ENCODE measurements at places on chromosomes 11 and 22.

DNA sequence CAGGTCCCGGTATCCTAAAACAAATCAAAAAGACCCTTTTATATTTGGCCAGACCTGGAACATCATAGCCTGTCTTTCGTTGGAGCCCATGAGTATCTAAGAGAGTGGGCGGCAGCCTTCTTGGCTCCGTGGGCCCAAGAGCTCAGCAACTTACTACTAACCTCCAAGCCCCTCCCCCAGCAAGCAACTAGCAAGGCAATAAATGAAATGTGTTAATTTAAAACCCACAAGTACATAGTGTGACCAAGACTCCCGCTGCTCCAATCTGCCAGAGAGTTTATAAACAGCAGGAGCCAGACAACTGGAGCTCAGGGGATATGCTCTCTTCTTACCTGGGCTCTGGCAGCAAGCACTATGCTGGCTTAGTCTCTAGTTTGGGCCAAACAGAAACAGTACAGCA is 40.8 kb upstream of the CYP2D6 start:
- no peak for DNase-seq

DNA sequence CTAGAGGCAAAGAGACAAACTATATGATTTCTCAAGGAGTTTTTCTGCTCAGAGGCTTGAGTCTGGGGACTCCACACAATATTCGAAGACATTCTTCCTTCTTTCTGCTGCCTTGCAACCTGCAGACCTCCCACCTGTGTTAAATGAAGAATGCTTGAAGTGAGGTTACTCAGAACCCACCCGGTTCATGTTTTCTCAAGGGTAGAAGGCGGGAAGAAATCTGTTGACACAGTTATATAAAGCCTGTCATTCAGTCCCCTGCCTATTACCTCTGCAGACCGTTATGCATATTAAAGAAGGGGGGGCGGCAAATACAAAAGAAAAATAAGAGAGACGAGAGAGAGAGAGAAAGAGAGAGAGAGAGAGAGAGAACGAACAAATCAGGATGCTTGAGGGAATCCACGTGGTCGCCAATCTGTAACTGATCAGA is 2.2 kb upstream of the KMT2A start:
- DNase-seq = peak; percentile 59

DNA sequence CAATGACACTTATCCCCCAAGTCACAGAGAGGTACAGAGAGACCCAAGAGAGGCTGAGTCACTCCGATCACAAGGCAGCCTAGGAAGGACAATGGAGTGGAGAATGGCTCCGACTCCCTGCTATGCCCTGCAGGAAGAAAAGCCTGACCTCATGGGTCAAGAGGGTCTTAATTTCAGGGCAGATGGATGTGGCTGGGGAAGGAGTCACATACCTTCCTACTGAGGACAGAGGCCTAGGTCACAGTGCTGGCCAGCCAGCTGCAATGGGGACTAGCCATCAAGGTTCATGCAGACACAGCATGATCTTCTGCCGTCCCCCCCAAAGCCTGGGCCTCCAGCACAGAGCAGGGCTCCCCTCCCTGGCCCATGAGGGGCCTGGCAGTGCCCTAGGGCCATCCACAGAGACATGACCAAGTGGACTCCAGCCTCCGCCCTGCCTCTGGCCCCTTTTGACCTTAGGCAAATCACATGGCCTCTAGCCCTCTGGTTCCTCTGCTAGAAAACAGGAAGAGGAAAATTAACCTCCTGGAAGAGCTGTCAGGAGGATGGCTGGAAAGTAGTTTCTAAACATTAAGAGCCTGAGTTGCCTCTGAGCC is 1.8 kb downstream of the ARRB1 start:
- DNase-seq = no peak

DNA sequence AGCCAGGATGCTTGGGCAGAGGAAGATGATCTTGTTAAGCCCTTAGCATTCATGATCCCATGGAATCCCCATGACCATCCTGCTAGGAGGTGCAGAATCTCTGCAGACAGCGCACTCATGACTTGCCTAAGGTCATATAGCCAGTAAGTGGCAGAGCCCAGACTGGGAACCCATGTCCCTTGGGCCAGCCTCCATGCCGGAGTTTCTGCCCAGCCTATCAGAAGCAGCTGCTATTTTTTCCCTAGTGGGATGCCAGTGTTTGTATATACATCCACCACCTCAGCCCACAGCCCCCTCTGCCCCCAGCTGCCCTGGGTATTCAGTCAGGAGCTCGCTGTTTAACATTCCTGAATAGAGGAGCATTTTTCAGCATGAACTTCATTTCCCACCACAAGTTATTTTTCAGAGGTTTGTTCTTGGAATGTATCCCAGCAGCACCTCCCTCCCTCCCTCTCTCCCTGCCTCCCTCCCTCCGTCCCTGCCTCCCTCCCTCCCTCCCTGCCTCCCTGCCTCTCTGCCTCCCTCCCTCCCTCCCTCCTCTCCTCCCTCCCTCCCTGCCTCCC is 34.4 kb upstream of the SUSD2 start:
- DNase-seq = peak; percentile 65

DNA sequence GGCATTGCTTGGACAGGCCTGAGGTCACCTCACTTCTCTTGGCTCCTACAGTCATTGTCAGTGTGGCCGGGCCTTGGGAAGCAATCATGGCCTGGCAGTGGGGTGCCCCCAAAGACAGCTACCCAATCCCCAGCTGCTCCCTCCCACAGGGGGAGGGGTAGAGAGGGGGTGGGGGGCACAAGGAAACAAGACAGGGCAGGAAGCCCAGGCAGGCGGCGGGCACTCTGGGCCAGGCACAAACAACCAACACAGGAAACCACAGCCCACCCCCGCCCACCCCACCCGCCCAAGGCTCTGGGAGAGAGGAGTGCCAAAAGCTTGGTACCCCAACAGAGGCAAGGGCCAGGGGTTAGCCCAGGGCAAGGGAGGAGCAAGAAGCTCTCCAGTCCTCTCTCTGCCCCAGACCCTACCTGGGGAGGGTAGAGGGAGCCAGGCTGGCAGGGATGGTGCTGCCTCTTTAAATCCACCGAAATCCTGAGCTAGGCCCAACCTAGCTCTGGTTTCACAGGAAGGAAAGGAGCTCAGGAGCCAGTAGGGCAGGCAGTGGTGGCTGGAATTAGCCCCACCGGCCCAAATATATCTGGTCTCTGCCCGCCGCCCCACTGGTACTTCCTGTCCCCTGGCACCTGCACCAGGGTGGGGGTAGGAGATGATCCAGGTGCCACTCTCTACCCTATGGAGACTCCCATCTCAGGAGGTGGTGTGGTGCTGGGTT is 12.2 kb downstream of the BCL9L start:
- DNase-seq = peak; percentile 33

DNA sequence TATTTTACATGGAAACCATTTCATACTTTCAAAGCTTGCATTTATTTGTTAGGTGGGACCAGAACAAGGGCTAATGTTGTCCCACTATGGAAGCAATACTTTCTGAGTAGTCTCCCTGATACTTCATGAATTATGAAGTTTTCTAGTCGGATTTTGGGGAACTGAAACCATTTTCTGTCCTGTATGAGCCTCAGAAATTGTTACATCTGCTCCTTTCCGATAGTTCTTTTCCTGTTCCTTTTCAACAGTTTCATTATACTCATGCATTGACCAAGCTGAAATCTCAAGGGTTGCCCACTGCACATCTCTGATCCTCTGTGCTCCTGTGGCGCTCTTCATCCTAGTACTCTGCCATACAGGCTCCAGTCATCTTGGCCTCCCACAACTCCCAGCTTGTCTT is 31.5 kb upstream of the GLYATL1 start:
- DNase-seq = no peak

DNA sequence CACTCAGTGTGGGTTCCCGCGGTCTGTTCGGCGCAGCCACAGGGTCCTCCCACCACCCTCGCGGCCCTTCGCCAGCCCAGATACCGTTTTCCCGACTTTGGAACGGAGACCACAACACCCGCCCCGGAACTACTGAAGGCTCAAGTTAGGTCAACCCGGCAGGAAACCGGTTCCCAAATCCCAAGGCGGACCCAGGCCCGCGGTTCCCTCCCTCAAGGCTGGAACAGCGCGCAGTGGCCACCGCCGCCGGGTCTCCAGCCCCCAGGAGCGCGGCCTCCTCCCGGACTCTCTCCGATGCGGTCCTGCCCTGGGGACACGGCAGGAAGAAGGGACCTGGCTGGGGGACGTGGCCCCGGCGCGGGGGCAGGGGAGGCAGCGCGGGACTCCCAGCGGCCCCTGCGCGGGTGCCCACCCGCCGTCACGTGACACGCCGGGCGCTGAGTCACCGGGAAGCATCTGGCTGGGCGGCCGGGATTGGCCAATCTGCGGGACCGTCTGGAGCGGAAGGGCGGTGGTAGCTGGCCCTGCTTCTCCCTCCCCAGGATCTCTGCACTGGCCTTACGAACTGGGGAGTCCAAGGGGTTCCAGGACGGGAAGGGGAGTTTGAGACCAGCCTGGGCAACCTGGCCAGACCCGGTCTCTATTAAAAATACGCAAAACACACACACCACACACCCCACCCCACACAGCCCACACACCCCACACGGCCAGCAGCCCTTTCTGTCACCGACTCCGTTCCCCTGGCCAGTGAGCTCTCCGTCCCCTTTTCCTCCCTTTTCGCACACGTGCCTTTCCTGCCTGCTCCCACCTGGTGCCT is 21.5 kb upstream of the MALAT1 start:
- peak; percentile 99 for DNase-seq

DNA sequence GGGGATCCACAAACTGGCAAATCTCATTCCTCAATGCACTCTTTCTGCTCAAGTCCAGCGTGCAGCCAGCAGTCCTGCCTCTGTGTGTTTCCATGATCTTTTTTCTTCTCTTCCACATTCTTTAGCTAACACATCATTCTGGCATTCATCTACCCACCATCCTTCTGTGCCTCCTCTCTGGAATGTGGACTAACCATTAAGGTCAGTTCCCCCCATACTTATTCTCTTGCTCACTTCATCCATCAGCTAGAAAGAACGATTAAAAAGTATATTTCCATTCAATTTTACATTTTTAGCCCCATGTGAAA is 7.8 kb downstream of the KIRREL3 start:
- peak; percentile 92 for DNase-seq

- DNase-seq = peak; percentile 42
Measured at GRCh38 chr11:62902932-62903331, 18.2 kb downstream of the CHRM1 start.

DNA sequence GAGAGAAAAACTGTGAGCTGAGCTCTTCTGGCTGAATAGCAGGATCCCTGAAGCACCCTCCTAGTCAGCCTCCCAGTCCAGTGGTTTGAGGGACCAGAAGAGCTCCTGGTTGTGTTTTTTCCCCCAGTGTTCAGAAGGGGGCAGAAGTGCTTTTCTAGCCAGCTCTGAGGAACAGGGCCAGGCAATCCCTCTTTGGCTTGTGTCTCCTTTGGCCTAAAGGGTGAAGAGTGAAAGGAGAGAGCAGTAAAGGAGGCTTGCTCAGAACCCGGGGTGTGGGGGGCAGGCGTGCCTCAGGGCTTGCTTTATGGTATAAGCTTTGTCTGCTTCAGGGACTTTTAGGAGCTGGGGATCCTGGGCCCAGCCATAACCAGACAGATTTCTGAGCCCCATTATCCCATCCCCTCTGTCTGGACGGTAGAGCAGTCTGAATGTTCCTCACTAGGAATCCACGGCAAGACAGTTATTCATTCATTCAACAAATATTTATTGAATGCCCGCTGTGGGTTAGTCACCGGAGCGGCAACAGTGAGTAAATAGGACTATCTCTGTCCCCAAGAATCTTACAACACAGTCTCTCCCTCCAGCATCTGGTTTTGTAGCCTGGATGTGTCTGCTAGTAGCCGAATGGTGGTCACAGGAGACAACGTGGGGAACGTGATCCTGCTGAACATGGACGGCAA is 14.5 kb downstream of the ACP2 start:
- DNase-seq = peak; percentile 93

DNA sequence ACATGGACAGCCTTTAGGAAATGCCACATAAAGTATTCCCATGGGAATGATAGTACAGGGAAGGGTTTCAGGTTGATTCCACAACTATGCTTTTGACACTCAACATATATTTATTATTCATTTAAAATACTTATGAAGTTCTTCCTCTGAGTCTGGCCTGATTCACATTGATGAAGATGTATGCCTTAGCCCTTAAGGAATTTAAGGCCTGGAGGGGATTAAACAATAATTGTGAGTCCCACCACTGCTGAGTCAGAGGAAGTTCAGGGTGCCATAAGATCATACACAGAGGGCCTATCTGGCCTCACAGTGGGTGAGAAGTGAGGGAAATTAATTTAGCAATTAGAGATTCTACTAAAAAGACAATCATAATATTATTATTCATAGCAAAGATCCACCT is 161.1 kb upstream of the SNX19 start:
- DNase-seq = peak; percentile 72

DNA sequence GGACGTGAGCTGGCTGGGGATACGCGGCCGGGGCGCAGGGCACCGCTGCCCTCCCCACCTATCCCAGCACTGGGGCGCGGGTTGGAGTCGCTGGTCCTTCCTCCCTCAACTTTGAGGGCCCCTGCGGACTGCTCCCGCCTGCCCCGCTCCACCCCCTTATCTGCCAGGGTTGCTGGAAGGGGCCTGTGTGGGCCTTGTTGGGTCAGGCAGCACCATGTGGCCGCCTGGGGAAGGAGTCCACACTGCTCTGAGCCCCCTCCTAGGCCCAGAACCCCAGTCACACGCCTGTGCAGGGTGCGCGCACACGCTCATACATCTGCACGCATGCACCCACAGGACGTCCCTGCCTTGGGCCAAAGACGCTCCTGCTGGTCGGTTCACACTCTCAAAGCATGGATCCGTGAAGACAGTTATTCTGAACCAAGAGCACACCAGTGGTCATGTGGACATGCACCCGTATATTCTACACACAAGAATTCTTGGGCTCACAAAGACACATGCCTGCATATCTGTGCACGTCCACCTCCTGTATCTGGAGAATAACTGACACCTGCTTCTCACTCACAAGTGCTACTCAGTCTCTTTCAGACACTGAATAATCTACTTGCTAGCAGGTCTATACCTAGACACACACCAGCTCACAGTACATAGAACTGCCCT is 710 bp downstream of the TUB start:
- peak; percentile 69 for DNase-seq

- peak; percentile 51 for DNase-seq
Measured at GRCh38 chr11:116866804-116867455, 29.5 kb upstream of the APOA1 start.

DNA sequence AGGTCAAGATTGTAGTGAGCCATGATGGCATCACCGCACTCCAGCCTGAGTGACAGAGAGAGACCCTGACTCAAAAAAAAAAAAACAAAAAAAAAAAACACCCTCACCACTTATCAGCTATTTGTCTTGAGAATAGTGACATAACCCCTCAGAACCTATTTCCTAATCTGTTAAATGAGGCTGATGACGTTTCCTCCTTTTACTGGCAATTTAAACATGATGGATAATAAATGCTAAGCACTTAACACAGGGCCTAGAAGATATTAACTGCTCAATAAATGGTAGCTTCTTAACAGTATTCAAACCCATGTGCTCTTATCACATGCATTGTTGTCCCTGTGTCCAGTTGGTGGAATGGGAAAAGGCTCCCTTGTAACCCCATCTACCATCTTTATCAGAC is 34.6 kb downstream of the LIMK2 start:
- no peak for DNase-seq

DNA sequence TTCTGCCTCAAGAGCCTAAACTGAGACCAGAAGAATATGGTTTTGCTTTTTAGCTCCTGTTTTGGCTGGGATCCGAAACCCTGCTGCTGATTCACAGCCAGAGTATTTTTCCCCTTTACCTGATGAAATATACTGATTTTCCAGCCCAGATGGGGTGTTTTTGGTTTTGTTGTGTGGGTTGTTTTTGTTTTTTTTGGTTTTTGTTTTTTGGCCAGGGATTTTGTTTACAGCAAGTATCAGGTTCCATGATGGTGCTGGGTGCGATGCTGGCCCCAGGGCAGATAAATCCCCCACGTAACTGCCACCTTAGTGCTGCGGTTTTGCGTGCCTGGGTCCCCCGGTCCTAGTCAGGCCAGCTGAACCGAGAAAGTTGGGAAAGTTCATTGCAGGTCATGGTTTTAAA is 103.7 kb downstream of the ZBTB16 start:
- peak; percentile 72 for DNase-seq
